T-helper 17 cell (primary cell): ENCODE measurements at places on chromosomes 3 and 15. TPM values are rescaled to one million over a fixed set of nuclear protein-coding genes. Genes with fewer than 3 reads are reported as not detected.

DNA sequence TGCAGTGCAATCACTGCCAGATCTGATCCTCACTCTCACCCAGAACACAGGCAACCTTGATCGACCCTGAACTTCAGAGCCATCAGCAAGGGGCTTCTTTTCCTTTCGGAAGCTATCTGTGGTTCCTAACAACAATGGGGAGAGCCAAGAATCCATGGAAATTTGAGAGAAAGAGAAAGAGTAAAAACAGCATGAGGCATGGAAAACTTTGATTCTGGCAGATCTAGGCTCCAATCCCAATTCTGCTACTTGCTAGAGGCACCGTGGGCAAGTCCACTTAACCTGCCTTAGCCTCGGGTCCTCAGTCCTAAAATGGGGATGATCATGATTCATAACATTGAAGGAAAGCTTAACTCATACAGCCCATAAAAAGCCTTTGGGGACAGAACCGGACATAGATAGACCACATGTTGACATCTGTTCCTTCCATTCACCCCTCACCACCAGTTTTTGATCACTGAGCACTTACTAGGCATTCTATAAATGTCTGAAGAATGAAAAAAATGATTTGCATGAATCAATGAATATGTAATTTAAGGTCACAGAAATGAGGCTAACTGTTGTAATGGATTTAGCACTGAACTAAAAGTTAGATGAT is 605.7 kb upstream of the CFAP20DC start:
- DNase-seq: no peak

GRCh38 chr3:148911173-148911572 is 46.1 kb downstream of the CPA3 start:
- no peak for DNase-seq

GRCh38 chr3:23845326-23846216 is 39.8 kb downstream of the UBE2E1 start:
- no peak for DNase-seq

GRCh38 chr3:72887705-72888545 is at the start of gene GXYLT2:
TSS of gene GXYLT2 (plus strand) at chr3:72888046. CDS start at chr3:72888234, 188 bp downstream.
- no peak for DNase-seq

Gene SLC24A5
- not detected for total RNA-seq
